ENCODE measurements at places on chromosomes 2 and 18.
A peak's percentile ranks its signal among the peaks of the same experiment; 100 is the strongest.

GRCh38 chr2:74982577-74982976, 24.1 kb downstream of the POLE4 start:
- DNase-seq: peak; percentile 70

DNA sequence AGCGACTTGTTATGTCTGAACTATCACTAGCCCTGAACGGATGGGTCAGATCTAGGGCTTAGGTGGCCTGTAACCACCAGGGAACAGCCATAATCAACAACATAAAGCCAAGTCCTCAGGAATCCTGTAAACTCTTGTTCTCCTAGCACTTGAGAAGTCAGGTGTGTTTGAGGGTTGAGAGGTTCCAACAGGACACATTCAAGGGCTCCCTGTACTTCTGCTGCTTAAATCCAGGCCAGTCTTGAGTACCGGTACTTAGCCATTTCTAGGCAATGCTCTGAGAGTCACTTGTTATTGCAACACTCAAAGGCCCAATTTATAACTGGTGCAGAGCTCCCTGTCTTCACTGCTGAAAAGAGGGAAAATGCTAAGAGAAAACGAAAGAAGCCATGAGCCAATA, 21.6 kb upstream of the SLC40A1 start:
- no peak for DNase-seq

DNA sequence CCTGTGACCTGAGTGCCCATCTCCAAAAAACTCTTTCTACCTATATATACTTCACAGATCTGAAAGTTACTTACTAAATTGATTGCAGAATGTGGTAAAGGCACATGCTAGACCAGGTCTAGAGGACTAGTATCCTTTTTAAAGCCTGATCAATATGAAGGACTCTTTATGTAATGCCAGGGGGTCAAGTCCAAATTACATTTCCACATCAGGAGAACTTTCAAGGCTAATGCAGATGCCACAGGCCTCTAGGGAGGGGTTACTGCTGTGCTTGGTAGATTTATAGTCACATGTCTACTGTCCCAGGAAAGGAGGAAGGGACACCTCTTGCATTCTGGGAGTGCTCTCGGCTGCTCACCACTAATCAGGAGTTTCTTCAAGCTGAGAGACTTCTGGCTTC, 118.4 kb upstream of the NOSTRIN start:
- DNase-seq: no peak

- DNase-seq: peak; percentile 35
Measured at GRCh38 chr18:28063271-28063761, 113.6 kb downstream of the CDH2 start.

DNA sequence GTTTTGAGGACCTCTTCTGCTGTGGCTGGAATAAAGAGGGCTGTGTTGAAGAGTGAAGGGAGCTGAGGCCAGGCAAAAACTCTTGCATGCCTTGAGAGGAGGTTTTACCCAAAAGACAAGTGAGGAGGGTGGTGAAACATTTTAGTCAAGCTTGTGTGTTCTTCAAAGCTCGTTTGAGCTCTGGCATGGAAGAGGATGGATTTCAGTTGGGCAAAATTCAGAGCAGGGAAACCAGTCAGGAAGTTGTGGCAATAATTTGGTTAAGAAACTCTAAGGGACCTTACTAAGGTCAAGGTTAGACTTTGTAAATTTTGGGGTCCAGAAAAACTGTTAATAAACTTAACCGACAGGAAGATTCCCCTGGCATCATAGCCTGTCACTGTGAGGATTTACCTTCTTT, 34.7 kb downstream of the SPTBN1 start:
- DNase-seq: no peak

DNA sequence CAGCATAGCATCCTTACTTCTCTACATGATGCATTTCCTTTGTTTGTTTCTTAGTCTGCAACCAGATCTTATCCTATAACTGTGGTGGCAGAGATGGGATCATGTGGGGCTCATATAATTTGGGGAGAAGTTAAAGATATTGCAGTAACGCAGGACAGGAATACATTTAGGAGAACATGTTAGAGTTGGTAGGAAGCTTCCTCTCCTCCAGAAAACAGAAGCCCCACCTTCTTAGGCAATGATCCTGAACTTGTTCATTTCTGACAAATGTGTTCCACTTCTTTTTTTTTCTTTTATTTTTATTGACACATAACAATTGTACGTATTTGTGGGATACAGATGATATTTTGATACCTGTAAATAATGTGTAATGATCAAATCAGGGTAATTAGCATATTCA, 99.9 kb downstream of the VSNL1 start:
- no peak for DNase-seq

DNA sequence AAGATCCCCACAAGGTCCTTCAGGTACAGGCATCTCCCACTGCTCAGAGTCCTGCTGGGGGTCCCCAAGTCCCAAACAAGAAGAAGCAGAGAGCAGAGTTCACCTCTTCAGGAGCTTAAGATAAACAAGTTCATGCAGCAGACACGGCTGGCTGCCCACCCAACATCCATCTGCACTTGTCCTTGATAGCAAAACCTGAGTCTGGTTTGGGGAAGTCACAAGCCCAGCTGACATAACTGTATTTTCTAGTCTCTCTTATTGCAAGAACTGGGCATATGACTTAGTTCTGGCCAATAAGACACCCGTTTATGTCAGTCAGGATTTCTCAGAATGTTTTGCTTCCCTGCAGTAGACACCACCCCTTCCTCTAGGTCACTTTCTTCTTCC, 31.8 kb downstream of the AFF3 start:
- DNase-seq: no peak

DNA sequence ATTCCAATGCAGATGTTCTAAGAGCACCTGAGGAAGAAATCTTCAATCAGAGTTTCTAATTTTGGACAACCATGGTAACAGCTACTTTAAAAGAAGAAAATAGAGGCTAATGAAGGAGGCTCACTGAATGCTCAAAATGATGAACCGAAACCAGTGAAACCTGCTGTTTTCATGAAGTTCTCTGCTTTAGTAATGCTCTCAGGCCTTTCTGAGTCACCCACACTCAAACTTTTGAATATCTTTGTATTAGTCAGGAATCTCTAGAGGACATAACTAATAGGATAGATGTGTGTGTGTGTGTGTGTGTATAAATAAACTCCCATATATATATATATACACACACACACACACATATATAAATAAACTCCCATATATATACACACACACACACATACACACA, 76.9 kb upstream of the RIT2 start:
- DNase-seq: no peak

DNA sequence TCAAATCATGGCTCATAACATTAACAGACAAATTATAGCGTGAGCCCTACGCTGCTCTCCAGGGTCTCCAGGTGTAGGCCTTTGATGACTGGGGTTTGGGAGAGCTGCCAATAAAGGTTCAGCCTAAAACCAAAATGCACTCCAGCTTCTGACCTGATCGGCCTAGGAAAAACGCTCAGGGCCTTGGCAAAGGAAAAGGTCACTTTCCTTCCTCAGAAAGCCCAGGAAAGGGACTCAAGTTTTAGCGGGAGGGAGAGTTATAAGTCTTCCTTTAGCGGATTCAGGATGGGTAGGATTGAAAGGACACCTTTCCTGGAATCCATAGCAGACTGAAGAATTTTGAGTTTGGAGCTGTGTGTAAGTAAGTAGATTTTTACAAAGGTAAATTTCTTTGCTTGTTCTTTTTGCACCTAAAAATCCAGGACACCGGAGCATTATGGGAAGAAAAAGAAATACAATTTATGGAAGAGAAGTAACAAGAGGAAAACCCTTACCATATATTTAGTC, 8.8 kb downstream of the EVX2 start:
- no peak for DNase-seq

GRCh38 chr2:226357816-226358215, 441.8 kb downstream of the IRS1 start:
- DNase-seq: no peak

GRCh38 chr2:120239488-120240287, 13.0 kb upstream of the RALB start:
- DNase-seq: peak; percentile 82

- DNase-seq: no peak
Measured at GRCh38 chr18:63150942-63151421, 168.6 kb downstream of the BCL2 start.

DNA sequence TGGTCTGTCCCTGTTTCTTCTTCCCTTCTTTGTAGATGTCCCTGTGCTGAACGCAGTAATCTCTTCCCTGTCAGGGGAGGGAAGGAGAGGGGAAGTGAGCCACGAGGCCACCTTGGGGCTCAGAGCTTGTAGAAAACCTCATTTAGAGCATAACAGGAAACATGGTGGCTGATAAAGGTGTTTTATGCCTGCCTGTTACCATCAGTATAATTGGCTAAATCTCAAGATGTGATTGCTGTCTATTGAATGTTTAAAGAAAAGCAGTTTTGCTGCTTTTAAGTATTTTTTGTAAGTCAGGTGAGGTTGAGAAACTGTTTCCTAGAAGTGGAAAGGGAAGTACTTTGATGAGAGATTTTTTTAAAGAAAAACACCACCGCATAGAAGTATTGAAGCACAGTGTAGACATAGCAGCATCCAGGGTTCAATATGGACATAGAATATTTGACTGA, 59.7 kb upstream of the PDK1 start:
- no peak for DNase-seq

- DNase-seq: peak; percentile 32
Measured at GRCh38 chr2:130796290-130796689, 40.4 kb upstream of the ARHGEF4 start.

- no peak for DNase-seq
Measured at GRCh38 chr2:173684896-173685459, 280.2 kb downstream of the SP3 start.

DNA sequence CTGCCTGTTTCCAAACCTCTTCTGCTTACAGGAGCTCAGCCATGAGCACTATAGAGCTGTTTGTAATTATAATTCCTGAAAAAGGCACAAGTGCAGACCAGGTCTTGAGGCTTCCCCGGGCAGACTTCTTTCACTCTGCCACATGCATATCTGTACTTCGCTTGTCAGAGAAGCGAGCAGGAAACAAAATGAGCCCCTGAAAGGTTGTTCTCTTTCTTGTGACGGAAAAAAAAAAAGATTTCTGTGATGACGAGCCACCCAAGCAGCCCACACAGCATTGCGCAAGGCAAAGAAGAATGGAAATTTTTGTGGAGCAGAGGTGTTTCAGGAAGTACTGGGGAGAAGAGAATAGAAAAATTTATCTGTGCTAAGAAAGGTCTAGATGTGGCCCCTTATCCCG, 54.0 kb upstream of the LINC00305 start:
- DNase-seq: no peak

DNA sequence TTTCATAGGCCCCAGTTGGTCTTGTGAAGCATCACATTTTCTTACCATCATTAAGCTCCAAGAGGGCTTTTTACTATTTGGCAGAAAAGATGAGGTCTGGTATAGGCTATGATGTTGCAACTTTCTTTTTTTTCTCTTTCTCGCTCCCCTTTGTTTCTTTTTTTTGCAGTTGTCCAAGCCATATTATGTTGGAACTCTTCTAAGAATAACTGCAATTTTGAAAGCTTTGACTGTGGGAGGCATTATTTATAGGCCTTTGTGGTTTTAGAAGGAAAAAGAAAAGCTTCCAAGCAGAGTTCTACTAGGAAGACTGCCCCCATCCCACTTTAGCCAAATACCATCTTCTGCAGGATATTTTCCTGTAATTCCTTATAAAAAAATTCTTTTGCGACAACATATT, 571.6 kb downstream of the ARHGAP15 start:
- DNase-seq: no peak

DNA sequence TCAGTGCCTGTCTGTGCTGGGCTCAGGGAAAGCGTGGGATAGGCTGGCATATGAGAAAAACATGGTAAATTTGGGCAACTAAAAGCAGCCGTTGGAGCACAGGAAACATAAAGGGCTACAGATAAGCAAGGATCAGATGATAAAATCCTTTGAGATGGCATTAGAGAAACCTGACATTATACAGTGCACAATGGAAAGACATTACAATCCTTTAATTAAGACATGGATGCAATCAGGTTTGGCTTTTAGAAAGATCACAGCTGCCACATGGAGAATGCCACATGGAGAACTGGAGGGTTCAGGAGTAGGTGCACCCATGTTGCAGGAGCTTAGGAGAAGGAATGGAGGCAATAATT, 117.3 kb downstream of the CDC42EP3 start:
- DNase-seq: no peak

DNA sequence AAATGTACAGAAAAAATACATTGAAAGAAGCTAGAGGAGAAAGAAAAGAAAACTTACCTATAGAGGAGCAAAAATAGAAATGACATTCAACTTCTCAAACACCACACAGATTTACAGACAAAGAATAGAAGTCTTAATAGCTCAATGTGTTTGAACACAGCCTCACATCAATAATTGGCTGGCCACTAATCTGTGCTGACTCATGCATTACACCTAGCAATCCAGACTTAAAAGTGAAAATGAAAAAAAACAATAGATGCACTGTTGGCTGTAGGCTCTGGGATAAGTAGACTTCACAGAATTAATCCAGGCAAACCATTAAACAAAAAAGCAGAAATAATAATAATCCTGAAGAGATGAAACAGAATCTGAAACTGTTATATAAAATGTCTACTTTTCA, 961.3 kb upstream of the CELF4 start:
- DNase-seq: no peak

DNA sequence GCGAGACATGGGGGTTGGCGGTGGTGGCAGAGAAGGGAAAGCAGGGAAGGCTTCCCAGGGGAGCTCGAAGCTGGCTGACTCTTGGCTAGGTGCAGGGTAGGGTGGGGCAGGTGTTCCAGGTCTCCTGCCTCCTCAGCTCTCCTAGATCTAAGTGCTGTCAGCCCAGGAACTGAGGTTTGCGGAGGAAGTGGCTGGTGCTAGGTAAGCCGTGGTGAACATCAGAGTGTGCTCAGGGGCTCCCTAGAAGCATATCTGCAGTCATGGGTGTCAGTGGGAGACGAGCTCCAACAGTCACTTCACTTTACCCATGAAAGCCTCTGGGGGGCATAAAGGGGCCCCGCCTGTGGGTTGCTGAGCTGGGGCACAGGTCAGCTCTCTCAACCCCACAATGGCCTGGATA, 34.1 kb downstream of the ARHGEF4 start:
- no peak for DNase-seq

DNA sequence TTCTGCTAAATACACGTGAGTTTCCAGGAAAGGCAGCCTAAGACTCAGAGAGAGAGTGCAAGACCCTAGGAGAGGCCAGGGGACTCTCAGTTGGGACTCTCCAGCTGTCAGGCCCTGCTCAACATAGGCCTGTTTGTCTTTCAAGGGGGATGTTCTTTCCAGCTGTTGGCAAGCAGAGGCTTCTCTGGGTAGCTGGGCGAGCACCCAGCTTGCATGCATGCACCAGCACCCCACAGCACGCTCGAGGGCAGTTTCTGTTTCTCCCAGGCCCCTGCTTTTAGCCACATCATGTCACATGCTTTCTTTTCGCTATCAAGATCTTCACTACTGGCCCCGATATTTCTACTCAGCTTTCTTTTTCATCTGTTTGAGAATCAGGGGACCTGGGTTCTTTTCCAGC, 479.3 kb upstream of the HS6ST1 start:
- no peak for DNase-seq

DNA sequence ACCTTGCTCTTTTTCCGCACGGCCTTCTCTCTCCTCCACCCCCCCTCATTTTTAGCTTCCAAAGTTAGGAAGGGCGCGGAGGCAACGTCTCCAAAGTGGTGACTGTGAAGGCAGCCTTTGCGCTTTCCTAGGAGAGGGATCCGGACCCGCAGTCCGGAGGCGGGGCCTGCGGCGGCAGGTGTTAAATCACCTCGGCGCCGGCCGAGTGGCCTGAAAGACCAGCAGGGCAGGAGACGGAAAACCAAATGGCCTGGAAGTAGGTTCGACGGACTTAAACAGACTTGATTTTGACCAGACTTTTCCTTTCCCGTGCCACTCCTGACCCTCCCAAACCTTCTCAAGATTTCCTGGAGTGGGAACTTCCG, 615 bp downstream of the GORASP2 start:
- DNase-seq: peak; percentile 32
